ENCODE measurements at places on chromosomes 13 and 19.

DNA sequence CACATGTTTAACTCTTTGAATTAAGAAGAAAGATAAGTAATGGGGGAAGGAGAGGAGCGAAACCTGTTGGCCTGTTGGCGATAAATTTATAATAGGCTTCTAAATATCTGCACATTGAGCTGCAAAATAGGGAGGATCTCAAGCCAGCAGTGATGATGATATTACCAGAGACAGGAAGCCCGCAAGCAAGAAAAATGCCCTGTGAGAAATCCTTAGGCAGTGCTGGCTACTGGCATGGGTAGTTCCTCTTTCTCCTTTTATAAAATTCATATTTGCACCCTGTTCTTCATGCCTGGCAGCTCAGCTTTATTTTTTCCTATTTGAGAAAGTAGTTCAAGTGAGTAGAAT lies 858 bp upstream of the USP12 start:
- peak; percentile 0 for DNase-seq

DNA sequence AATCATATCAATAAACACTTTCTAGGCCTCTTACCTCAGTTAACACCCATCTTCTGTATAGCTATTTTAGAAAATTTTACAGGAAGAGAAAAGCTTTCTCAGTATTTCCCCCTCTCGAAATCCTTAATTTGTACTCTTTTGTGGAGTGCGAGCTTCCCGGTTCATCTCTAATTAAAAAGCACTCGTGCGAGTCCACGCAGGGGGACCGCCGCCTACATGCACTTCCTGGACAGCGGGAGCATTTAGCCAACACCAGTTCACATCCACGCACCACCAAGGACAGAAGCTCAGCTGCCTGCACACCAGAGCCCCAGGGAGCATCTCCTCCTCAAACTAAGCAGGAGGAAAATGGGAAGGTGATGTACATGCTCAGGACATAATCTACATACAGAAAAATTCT lies 60.0 kb downstream of the RASA3 start:
- DNase-seq, result no peak

- no peak for DNase-seq
Observed at GRCh38 chr13:76879203-76879882, 6.9 kb downstream of the KCTD12 start.

- DNase-seq, result no peak
Observed at GRCh38 chr19:9971166-9971897, 35.0 kb upstream of the OLFM2 start.

DNA sequence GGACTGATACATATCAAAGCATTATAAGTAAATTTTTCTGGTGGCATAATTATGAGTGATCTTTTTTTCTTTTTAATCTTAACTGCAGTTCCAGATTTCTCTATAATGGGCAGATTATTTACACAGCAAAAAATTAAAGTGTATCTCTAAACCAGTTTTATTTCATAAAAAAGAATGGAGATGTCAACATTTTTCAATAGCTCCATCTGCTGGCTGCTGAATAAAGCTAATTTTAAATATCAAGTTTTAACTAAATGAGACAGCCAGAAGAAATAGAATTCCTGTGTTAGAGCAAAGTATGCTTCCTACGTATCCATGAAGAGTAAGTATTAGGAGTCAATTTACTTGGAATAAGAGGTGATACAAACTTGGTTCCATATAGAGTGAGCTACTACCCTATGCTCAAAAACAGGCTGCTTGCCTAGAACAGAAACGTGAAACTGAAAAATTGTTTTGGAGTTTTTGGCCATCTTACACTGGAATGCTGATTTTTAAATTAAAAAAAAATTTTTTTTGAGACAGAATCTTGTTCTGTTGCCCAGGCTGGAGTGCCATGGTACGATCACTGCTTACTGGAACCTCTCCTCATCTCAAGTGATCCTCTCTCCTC lies 5.0 kb upstream of the PDS5B start:
- DNase-seq, result no peak

DNA sequence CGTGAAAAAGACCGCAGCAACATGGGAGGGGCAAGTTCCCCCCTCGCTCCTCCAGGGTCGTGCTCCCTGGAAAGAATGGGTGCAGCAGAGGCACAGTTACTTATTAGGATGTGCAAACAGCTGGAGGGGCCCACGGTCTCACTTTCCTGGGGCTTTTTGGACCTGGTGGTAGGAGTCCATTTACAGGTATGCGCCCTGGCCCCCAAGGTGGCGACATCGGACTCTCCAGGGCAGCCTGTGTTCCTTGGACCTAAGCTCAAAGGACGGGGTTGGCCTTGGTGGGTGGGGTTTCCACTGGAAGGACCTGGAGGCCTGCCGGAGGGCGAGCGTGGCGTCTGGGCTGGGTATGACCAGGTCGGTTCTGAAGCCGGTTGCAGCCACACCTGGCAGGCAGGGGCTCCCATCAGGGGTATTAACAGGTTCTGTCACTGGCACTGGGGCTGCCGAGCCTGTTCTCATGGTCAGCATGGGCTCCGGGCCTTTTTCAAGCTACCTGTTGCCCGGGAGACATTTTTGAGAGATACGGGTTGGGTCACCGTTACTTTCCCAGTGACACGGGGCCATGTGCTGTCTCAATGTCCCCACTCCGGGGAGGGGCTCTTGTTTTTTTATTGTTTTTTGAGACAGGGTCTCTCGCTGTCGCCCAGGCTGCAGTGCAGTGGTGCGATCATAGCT lies 5.9 kb downstream of the ZFR2 start:
- DNase-seq, result no peak

GRCh38 chr19:16620018-16620417 lies 8.0 kb downstream of the MED26 start:
- no peak for DNase-seq

GRCh38 chr13:45490068-45490467 lies 25.3 kb downstream of the COG3 start:
- no peak for DNase-seq

- no peak for DNase-seq
Observed at GRCh38 chr19:29528946-29529645, 3.3 kb downstream of the VSTM2B start.

GRCh38 chr19:56191115-56191514 lies 6.5 kb downstream of the ZSCAN5B start:
- no peak for DNase-seq

DNA sequence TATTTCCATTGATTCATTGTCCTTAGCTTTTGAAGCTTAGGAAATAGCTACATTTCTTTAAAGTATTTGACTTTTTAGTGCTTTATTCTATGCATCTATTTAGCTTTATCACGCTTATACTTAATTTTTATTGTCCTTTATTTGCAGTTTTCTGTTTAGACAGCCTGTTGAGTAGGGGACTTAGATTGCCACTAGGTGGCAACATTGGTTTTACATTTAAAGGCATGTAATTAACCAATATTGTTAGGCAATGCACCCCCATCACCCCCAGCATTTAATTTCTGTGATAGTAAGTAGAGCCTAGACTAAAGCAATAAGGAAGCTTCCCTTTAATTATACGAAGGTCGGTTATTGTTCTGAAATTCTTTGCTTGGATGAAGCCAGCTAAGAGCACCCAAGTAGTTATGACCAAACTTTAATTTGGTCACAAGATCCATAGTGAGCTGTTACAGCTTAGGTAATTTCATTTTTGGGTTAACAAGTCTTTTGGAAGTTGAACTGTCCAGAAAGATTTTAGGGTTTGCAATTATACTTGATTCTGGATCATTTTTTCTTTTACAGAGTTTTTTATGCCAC lies 36.5 kb downstream of the B3GLCT start:
- DNase-seq, result no peak

GRCh38 chr19:1173159-1173844 lies 766 bp downstream of the SBNO2 start:
- no peak for DNase-seq

DNA sequence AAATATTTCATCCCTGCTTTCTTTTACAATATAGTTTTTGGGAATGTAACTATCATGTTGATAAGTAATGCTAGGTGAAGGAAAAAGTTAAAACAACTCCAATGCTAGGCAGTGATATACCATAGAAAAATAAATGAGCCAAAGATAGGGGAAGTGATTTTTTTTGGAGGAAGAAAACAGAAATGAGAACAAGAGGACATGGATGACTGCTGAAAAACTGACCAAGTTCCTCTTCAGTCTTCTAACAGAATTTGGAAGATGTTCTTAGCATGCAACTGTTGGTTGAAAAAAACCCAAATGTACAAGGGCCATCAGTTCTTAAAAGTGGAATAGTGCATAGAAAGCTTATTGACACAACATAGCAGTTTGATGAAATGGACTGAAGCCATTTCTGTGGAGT lies 262.5 kb upstream of the STARD13 start:
- no peak for DNase-seq

- DNase-seq, result no peak
Observed at GRCh38 chr13:21929400-21929799, 258.5 kb downstream of the FGF9 start.

GRCh38 chr19:8615813-8616596 lies 5.5 kb upstream of the ADAMTS10 start:
- no peak for DNase-seq

DNA sequence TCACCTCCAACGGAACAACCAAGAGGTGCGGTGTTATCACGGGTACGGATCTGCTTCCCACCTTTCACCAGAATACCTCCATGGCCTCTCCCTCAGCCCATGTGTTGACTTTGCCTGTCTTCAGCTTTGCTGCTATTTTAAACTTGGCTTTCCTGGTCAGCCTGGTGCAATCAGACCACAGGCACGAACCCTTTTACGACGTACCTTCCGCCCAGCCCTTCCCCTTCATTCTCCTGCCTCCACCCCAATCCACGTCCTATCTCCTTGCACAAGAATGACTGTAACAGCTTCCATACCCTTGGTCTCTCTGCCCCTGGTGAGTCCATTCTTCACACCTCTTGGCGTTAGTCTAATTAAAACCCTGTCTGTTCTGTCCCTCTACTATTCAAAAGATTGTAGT lies 431.7 kb downstream of the EFNB2 start:
- DNase-seq, result no peak

GRCh38 chr13:113110048-113110851 lies 4.7 kb downstream of the F7 start:
- no peak for DNase-seq

GRCh38 chr19:47657719-47658118 lies 48.8 kb downstream of the BICRA start:
- DNase-seq, result no peak

DNA sequence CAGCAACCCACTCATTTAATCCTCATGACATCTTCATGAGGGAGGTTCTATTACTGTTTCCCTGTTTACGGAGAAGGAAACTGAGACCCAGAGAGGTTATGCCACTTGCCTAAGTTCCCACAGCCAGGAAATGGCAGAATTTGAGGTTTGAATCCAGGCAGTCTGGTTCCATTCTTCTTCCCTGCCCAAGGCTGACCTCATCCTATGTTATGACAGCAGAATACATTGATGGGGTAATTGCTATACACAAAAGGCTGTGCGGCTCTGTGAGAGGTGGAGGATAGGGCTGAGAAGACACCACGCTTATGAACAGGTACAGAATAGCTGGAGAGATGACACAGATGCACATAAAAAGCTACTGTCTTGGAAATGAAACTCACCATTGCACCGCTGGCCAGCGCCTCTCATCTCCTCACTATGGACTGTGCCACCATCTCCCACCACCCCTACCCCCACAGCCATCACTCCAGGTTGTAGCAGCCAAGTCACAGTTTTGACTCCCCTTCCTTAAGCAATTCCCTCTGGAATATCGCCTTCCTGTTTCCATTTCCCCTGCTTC lies 11.5 kb downstream of the MAG start:
- DNase-seq, result no peak

DNA sequence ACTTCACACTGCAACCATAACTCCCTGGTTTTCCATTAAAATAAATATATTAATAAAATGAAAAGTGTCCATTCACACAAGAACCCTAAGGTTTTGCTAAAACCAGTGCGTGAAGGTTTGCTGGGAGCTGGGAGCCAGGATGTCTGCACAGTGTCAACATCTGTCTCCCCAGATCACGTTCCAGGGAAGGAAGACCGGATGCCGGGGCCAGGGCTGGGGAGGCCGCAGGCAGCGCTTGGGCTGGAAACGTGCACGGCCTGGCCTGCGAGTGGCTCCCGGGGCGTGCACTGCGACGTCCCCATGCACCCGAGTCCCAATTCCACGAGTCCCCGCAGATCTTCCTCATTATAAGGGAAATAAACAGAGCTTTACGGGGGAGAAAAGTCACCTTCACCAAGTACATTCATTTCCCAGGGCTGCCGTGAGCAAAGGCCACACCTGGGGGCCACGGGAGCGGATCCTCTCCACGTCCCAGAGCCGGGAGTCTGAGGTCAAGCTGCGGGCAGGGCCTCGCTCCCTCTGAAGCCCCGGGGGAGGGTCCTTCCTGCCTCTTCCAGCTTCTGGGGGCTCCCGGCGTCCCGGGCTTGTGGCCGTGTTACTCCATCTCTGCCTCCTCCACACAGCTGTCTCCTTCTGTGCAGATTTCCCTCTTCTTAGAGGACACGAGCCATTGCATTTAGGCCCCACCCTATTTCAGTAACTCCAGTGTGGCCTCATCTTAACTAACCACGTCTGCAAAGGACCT lies 12.8 kb downstream of the SHC2 start:
- no peak for DNase-seq

GRCh38 chr13:106083620-106084350 lies 451.7 kb downstream of the EFNB2 start:
- DNase-seq, result no peak

DNA sequence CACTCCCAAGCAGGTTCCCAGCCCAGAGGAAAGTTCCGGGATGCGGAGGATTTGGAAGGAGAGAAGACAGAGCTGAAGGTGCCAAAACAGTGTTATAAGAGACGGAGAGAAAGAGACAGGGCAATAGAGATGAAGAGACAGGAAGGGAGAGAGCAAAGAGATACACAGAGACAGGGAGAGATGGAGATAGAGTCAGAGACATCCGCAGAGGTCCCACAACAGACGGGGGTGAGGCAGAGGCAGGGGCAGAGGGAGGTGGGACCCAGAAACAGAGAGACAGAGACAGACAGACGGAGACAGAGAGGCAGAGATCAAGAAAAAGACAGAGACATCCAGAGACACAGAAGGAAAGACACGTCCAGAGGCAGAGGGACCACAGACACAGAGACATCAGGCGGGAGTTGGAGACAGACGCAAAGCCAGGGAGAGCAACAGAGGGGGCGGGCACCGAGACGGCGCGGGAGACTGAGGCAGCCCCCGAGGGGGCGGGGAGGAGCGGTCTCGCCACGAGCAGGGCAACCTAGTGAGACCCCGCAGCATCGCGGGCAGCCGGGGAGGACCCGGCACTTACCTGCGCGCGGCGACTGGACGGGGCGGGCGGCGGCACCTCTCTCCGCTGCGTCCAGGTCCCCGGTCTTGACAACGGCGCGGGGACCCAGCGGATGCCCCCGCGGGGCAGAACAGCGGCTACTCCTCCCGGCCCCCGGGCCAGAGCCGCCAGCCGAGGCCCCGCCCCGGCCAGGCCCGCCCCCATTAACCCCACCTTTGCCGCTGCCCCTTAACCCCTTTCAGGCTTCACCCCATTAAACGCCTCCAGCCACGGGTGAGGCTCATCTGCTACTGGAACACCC lies at the start of gene GPR4:
GPR4 (minus strand) TSS at position 689 of the 851 bp plus-strand sequence. CDS start 10,346 bp downstream, outside the sequence.
- no peak for DNase-seq

DNA sequence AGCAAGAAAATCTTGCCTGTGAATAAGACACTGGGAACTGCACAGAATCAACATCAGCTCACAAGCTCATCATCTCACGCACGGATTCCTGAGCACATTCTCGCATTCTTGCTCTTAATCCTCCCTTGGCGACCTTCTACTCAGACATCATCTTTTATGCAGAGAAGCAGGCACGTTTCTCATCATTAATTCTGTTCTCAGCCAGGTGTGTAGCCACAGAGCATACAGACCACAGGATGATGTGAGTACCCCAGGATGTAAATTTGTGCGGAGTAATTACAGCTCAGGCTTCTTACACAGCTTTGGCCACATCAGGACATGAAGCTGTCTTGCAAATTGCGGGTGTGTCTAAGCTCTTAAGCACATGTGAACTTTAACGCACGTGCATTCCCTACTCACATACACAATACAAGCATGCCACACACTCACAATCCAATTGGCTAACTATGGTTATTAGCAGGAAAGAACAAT lies 36.5 kb upstream of the SACS start:
- no peak for DNase-seq

All from NCI-H1436 treated with DMSO at 0.1 percent for 48 hours (cell line).